ENCODE measurements at places on chromosomes 3 and 15.

GRCh38 chr15:101391431-101391830, 96.4 kb upstream of the SNRPA1 start:
- no peak for DNase-seq

DNA sequence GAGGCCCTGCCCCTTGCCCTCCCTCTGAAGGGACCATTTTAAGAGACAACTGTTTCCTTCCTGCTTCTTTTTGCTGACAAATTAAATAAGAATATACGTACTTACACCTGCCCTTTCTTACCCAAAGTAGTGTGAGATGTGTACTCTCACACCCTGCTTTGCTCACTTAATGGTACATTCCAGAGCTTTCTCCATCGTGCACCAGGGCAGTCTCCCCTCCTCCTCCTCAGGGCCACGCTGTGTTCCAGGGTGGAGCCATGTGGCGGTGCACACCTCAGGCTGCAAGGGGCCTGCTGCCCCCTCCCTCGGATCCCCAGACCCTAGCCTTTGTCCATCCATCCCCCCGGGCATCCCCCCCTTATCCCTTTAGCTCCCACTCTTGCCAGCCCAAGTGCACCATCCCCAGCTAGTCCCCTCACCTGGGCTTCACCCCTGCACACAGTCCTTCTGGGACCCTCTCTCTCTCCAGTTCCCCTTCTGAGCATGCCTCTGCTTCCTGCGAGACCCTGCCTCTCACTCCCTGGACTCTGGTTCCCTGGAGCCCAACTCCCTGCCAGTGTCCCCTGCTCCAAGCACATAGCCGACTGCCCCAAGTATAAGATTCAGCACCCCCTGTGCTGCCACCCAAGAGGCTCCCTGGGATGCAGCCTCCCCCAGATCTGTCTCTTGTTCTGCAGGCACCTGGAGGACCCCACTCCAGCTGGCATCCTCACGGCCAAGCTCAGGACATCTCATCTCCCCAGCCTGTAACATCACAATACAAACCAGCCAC, 89.5 kb upstream of the IQSEC1 start:
- DNase-seq = no peak

- DNase-seq = no peak
Observed at GRCh38 chr3:101588616-101589015, 14.6 kb downstream of the PCNP start.

GRCh38 chr3:57234613-57235575, 7.4 kb downstream of the APPL1 start:
- no peak for DNase-seq

- no peak for DNase-seq
Observed at GRCh38 chr3:45134758-45135521, 11.2 kb downstream of the CDCP1 start.

DNA sequence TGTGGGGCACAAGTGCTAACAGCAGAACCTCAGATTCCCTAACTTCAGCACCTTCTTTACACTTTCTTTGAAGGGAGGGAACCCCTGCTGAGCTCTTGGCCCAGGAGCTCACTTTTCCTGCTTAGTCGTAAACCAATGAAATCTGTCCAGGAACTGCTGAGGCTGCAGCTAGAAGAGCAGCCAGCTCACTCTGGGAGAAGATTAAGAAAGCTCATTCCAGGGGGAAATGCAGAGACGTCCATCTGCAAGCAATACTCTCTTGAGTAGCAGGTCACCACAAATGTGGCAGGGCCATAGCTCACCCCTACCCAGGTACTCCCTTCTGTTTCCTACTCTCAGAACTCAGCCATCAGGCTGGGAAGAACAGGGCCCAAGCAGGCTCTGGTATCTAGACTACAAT, 103.3 kb downstream of the WDR76 start:
- no peak for DNase-seq

DNA sequence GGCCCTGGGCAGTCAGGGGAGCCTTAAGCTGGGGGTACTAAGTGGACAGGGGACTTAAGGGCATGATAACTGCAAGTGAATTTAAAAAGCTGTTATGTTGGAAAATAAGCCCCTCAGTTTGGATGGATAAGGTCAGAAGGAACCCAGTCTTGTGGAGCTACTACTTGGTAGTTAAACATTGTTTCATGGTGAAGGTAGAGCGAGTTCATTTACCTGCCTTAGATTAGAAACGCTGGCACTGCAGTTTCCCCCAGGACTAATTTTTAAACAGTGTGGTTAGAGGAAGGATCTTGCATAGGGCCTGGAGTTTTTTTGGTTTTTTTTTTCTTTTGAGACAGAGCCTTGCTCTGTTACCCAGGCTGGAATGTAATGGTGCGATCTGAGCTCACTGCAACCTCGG, 31.2 kb downstream of the TRIM71 start:
- no peak for DNase-seq
